ENCODE measurements at places on chromosomes 13 and 19. TPM values are rescaled to one million over a fixed set of nuclear protein-coding genes. Genes with fewer than 3 reads are reported as not detected.
A peak's percentile ranks its signal among the peaks of the same experiment; 100 is the strongest.

SHC2 gene
- polyA plus RNA-seq: 0.80 TPM

CATSPERD gene
- polyA plus RNA-seq: not detected

NALCN gene
- polyA plus RNA-seq: 4.5 TPM

C13orf42 gene
- not detected for polyA plus RNA-seq

HIPK4 gene
- 0.23 TPM for polyA plus RNA-seq

ZNF723 gene
- polyA plus RNA-seq: not detected

HCST gene
- polyA plus RNA-seq: 0.76 TPM

SPACA6 gene
- polyA plus RNA-seq: 15.8 TPM

ZNF426 gene
- polyA plus RNA-seq: 3.5 TPM

RGL3 gene
- polyA plus RNA-seq: 13.3 TPM

SPACA4 gene
- not detected for polyA plus RNA-seq

RNF225 gene
- 0.13 TPM for polyA plus RNA-seq

SLITRK5 gene
- not detected for polyA plus RNA-seq

NPAS1 gene
- polyA plus RNA-seq: 1.0 TPM

- DNase-seq: peak; percentile 94
Observed at GRCh38 chr19:17282488-17283125, 906 bp downstream of the ANKLE1 start.

DNA sequence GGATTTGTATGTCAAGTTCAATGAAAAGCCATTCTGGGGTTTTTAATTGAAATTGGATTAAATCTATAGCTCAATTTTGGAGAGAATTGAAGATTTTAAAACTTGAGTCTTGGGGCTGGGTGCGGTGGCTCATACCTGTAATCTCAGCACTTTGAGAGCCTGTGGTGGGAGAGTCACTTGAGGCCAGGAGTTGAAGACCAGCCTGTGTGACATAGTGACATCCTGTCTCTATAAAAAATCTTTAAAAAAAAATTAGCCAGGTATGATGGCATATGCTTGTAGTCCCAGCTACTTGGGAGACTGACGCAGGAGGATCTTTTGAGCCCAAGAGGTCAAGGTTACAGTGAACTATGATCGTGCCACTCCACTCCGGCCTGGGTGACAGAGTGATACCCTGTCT lies 41.2 kb downstream of the VAV1 start:
- no peak for DNase-seq

DNA sequence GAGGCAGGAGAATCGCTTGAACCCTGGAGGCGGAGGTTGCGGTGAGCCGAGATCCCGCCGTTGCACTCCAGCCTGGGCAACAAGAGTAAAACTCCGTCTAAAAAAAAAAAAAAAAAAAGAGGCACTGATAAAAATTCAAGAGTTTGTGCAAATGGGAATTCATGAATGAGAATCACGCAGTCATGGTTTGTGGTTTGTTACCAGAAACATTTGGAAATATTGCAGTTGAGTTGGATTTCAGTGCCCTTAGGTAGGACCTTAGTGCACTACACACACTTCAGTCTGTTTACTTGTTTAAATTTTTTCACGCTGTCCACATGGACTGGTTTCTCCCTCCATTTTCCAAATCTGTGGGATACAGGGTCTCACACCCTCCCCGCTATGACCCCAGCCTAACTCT lies 28.4 kb downstream of the ZNF844 start:
- DNase-seq: no peak

GRCh38 chr19:18558202-18558555 lies 509 bp downstream of the KXD1 start:
- DNase-seq: no peak

GRCh38 chr13:78152415-78152814 lies 233.8 kb upstream of the EDNRB start:
- no peak for DNase-seq

GRCh38 chr19:18900700-18901481 lies 4.9 kb upstream of the CERS1 start:
- no peak for DNase-seq

DNA sequence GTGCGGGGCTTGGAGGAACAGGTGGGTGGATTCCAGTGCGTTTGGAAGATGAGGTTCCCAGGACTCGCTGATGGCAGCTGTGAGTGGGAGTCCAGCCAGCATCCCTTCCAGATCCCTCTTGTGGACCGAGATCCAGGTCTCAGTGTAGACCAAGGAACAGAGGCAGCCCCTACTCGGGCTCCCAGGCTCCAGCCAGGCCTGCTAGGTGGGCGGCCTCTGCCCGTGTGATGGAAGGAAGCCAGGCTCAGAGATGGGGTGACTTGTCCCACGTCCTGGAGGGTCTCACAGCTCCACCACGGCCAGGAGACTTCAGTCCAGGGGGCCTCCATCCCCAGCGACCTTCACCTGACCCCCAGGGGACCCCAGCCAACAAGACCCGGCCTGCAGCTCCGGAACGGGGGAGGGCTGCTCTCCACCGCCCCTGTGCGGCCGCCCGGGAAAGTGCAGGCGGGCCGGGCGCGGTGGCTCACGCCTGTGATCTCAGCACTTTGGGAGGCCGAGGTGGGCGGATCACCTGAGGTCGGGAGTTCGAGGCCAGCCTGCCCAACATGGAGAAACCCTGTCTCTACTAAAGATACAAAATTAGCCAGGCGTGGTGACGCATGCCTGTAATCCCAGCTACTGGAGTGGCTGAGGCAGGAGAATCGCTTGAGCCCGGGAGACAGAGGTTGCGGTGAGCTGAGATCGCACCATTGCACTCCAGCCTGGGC lies 729 bp upstream of the MADCAM1 start:
- DNase-seq: peak; percentile 84

DNA sequence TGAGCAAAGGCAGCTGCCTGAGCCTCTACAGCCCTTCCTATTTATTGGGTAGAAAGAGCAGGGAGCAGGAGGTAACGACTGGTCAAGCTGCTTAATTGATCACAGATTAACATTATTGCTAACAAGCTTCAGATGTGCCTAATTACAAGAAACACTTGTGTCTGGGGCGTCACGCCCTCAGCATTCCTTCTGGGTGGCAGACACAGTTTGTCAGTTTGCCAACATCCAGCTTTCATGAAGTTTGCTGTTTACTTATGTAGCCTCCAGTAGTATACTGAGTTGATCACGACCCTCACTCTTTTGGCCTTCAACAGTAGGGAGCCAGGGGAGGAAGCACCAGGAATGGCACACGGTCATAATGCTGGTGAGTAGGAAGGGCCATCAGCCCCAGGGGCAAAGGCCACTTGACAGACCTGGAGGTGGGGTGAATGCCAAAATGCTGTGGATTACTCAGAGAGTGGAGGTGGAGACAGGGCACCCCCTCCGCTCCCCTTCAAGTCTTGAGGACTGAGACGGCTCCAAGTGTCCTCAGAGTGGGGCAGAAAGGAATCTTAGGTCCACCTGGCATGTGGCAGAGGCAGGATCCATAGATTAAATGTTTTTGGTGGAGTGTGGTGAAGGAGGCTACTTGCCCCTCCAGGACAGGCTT lies 34.9 kb upstream of the PSPC1 start:
- DNase-seq: no peak

GRCh38 chr19:38838208-38838985 lies 6.8 kb upstream of the ECH1 start:
- no peak for DNase-seq

GRCh38 chr19:19997656-19998268 lies 41.5 kb downstream of the ZNF682 start:
- DNase-seq: peak; percentile 47

GRCh38 chr13:33270895-33271538 lies 14.5 kb downstream of the STARD13 start:
- DNase-seq: no peak

- no peak for DNase-seq
Observed at GRCh38 chr13:29361716-29362115, 233.8 kb downstream of the SLC7A1 start.

DNA sequence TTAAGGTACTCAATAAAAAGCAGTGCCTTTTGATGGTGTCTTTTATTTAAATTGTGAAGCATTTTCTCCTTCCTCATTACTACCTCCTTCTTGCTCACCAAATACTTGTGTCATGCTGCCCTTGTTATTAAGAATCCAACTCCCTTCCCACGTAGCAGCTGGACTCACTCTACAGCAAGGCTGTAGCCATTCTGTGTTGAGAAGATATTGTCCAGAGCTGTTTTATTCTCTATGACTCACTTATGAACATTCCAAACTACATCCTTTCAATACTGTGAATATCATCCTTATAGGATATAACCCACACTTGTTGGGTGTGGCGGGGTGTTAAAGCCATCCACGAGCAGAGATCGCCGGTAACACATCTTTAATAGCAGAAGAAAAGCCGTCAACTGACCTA lies 1671.5 kb upstream of the SLC10A2 start:
- DNase-seq: no peak

GRCh38 chr19:18990128-18990708 lies 43.1 kb downstream of the SUGP2 start:
- DNase-seq: no peak

GRCh38 chr19:1471010-1471514 lies 8.0 kb downstream of the C19orf25 start:
- DNase-seq: no peak

- no peak for DNase-seq
Observed at GRCh38 chr13:49395878-49396380, 47.9 kb downstream of the CAB39L start.

DNA sequence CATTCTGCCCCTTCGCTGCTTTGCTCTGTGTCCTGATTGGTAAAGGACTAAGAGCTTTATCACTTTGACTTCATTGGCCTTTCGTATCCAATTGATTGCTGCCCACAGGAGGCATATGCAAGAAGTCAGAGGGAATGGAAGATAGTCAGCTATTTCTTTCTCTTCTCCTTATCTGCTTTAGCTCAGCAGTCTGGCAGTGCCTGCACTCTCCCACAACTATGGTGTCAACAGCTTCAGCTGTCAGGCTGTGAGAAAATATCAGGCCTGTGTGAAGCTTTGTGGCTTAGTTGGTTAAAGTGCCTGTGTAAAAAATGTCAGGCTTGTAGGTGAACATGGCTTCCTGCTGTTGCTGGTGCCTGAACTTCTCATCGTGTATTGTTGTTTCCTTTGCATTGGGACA lies 243.0 kb downstream of the PCDH17 start:
- no peak for DNase-seq

- DNase-seq: no peak
Observed at GRCh38 chr13:44471686-44472085, 98.1 kb downstream of the SERP2 start.

- DNase-seq: peak; percentile 90
Observed at GRCh38 chr19:16889366-16889882, 625 bp downstream of the F2RL3 start.

- no peak for DNase-seq
Observed at GRCh38 chr19:3837922-3838321, 30.9 kb downstream of the ZFR2 start.

DNA sequence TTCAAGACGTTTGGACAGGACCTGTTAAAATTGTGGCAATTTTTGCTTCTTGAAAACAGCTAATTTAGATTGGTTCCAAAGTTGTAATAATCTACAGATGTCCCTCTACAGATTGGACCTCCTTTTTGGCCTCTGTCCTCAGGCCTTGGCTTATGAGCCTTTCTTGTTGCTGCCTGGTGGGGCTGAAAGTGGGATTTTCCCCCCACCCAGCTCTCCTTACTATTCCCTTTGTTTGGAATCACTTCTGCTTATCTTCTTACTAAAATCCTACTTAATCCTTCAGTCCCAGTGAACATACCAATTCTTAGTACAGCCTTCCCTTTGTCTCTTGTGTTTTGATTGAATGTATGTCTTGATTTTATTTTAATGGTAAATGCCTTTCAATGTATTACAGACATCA lies 63.5 kb upstream of the TEX29 start:
- DNase-seq: no peak

DNA sequence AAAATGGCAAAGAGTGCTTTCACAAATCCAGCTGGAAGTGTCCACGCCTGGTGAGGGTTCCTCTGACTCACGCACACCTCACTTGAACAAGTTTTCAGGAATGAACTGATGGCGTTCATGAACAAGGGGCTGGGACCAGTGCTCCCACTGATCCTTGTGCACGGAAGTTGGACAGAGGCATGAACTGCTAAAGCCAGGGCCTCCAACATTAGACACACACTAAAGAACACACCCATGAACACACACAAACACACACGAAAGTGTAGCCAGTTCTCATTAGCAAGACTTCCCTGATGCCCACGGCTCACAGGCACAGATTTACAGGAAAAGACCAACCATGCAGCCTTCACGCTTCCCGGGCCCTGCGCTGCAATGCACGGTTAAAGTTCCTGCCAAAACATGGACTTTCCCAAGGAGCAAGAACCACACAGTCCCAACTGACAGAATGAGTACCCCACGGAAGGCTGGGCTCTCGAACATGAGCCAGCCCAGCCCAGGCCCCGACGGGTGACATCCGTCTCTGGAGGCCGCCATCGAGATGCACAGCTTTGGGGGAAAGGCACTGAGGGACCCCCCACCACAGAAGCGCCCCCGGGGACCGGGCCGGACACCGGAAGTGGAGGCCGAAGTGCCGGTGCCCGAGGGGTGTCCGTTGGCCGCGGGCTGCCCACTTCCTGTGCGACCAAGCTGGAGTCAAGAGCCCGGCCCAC lies 808 bp downstream of the DNMT1 start:
- DNase-seq: no peak

DNA sequence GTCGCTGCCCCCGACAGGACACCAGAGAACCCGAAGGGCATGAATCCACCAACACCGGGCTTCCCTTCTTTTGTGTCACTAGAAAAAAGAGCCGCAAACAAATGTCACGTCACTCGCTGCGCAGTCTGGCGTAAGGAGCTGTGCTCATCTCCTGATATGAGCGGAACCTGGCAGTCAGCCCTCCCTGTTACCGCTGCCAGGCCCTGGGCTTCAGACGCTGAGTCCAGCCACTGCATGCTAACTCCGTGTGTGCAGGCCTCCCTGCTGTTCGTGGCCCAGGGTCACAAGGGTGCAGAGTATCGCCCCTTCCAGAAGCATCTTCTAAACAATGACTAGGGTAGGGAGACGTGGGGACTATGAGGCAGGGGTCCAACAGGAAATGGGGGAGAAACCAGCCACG lies 71.3 kb downstream of the SLC7A1 start:
- DNase-seq: no peak

DNA sequence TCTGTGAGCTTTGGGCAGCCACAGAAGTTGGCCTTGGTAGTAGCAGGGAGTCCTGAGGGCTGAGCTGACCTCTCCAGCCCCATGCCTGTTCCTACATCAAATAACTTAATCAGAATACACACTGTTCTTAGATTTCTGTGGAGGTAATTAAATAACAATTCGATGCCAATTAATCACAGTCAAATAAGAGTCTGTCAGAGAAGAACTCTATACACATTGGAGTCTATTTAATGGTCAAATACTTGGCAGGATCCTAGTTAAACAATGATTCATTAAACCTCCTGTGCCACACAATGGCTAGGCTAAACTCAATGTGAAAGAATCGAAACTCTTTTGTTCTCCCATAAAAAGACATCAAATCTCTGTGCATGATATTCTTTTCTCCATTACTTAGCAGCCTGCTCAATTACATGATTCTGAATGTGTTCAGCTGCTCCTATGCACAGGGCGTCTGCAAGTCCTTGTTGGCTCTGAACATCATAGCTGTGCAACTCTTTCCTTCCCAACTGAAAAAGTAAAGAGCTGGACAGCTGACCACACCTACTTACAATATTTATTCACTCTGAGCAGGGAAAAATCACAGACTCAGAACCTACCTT lies 173.1 kb downstream of the ABCC4 start:
- no peak for DNase-seq

- no peak for DNase-seq
Observed at GRCh38 chr13:43383498-43384165, 360.2 kb downstream of the DNAJC15 start.

All from SK-N-SH (cell line).